DMS53 (cell line): ENCODE measurements at places on chromosomes 1 and 21.

DNA sequence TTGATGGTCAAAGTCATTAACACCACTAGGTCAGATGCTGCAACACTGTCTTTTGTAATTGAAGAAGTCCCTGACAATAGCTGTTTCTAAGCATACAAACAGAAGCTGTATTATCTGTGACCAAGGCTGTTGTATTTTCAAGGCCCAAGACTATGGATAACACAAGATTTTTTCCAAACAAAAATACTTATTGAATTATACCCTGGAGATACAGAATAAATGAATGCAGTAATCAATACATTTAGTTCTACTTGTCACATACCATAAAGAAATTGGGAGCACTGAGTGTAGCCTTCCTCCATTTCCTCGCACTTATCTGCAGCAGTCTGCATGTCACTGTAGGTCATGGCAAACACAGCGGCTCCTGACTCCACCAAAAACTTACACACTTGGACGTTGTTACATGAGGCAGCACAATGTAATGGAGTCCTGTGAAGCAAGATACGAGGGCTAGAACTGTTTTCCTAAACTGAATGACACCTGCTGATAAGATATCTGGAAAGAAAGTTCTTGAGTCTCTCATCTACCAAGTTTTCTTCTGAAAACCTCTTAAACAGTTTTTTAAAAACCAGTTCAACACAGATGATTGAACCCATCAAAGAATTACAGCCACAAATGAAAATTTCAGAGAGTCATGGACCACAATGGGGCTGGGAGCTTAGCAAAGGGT is 56.9 kb downstream of the TP53BP2 start:
- no peak for DNase-seq

DNA sequence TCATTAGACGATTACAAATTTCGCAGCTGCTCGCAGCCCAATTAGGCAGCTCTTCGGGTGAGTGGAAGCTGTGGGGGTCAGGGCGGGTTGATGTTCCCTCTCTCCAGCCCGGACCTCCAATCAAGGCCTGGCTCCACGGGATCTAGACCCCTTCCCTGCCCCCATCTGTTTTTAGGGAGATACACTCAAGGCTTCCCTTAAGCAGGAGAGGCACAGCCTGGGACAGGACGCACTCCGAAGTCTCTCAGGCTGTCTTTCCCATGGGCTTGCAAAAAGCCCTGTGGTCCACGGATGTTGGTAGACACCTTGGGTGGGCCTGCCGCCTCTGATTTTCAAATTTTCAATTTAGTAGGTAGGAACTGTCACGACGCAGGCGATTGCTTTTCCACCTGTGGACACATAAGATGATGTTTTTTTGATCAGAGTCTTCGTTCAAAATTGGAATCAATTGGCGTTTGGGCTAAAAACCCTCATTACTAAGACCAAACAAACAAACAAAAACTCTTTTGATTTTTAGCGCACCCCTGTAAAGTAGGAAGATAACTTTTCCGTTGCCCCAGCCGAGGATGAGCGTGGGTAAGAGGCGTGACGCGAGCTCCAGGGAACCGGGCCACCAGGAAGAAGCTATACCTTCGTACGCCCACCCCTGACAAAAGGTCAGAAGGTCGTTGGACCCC is 2.5 kb upstream of the LHX8 start:
- DNase-seq, result no peak

GRCh38 chr21:42189860-42190485 is 29.0 kb upstream of the ABCG1 start:
- DNase-seq, result no peak

GRCh38 chr1:18347559-18347958 is 133.2 kb upstream of the KLHDC7A start:
- no peak for DNase-seq

DNA sequence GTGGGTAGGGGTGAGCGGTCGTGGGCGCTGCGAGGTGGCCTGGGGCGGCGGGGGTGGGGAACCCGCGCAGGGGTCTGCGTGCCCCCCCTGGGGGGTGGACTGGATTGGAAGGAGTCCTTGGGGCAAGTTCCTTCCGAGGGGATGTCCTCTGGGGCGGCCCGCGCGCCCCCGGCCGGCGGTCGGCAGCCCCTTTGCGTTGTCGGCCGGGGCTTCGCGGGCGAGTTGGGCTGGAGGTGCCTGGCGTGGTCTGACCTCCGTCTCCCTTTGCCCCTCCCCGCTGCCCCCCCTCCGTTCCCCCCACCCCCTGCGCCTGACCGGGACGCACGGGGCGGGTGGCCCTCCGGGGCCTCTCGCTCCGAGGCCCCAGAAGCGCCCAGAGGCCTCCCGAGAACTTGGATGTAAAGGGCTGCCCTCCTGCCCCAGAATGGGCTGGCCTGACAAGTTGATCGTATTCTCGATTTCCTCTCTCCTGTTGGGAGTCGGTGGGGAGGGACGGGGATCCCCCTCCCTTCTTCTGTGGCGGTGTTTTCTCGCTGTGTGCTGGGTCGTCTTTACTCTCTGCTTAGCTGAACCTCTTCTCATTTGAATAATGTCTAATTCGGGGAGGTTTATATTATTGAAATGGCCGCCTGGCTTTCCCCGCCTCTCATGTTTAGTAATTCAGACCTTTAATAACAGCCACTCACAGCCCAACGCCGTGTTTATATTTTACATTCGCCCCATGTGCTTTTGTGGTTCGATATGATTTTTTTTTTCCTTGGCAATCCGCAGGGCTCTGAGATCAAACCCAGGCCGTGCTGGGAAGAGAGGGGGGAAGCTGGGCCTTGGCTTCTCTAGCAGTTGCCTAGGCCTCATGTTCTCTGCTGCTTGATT is 1.3 kb downstream of the POU2F1 start:
- DNase-seq, result peak; percentile 87

- no peak for DNase-seq
Observed at GRCh38 chr21:41250519-41250918, 66.1 kb upstream of the FAM3B start.

GRCh38 chr1:180849031-180849775 is 63.5 kb upstream of the KIAA1614 start:
- peak; percentile 89 for DNase-seq

- DNase-seq, result no peak
Observed at GRCh38 chr1:63928186-63929105, 154.6 kb downstream of the ROR1 start.

DNA sequence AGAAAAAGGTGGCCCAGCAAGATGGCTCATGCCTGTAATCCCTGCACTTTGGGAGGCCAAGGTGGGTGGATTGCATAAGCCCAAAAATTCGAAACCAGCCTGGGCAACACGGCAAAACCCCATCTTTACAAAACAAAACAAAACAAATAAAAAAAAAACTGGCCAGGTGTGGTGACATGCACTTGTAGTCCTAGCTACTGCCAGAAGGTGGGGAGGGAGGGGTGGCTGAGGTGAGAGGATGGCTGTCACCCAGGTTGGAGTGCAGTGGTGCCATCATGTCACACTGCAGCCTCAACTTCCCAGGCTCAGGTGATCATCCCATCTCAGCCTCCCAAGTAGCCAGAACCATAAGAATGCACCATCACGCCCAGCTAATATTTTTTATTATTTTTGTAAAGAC is 22.8 kb downstream of the RERE start:
- peak; percentile 78 for DNase-seq

- DNase-seq, result peak; percentile 49
Observed at GRCh38 chr21:34691390-34692032, 22.7 kb downstream of the CLIC6 start.

- no peak for DNase-seq
Observed at GRCh38 chr1:6503884-6504602, 12.6 kb upstream of the PLEKHG5 start.
